Esophagus muscularis mucosa (tissue), 4 donors: ENCODE measurements at places on chromosomes 3 and 15. TPM values are rescaled to one million over a fixed set of nuclear protein-coding genes. Genes with fewer than 3 reads are reported as not detected.

GRCh38 chr3:8651418-8652323, 7.1 kb upstream of the SSUH2 start:
- DNase-seq = no peak

DNA sequence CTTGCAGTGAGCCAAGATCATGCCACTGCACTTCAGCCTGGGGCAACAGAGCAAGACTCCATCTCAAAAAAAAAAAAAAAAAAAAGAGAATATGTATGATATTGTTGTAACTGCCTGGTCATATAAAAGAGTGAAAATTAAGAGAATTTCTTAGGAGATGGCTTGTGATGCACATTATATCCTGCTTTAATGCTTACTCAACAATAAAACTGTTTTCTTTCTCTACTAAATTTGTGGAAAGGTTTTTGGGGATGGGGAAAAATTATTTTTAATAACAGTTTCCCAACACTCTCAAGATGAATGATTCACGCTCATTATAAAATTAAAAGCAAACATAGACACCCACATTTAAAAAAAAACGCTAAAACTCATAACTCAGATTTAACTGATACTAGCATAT, 1163.0 kb downstream of the SI start:
- no peak for DNase-seq

DNA sequence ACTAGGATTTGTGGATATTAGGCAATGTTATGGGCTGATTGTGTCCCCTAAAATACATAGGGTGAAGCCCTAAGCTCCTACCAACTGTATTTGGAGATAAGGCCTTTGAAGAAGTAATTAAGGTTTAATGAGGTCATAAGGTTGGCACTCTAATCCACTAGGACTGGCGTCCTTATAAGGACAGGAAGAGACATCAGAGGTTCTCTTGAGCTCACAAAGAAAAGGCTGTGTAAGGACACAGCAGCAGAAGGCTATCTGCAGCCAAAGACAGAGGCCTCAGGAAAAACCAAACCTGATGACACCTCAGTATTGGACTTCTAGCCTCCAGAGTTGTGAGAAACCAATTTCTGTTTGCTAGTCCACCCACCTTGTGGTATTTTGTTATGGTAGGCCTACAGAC, 416.7 kb downstream of the ZBTB20 start:
- no peak for DNase-seq

The NR2E3 gene
- not detected for total RNA-seq

DNA sequence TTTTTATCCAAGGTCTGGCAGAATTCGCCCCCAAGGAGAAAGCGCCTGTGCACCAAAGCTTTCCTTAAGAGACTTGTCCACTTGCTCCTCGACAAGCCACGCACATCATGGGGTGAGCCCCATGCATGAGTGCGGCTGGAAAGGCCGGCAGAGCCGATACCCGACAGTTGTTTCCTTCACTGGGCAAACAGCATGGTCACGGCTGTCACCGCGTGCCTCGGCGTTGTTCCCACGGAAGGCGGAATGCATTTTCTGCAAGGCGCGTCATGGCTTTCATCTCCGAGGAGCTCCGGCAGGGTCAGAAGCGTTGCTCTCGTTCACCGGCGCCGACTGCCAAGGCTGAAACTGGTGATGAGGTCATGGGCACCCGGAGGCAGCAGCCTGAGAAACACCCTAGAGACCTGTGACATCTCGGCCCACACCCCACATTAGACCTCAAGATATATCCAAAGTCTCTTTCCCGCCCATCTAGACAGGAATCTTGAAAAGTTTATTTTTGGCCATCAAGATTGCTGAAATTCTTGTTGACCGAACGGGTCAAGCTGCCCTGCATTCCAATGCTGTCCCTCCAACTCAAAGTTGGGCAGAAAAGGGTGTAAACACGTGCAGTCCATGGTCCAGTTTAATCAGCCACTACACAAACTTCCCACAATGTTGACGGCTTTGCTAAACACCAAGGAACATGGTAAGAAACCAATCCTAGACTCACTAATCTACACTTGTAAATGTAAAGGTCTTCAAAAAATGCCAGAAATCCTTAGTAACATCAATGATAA, 604 bp upstream of the TJP1 start:
- DNase-seq = peak; percentile 93

- DNase-seq = no peak
Observed at GRCh38 chr3:188404701-188405100, 250.7 kb downstream of the LPP start.

DNA sequence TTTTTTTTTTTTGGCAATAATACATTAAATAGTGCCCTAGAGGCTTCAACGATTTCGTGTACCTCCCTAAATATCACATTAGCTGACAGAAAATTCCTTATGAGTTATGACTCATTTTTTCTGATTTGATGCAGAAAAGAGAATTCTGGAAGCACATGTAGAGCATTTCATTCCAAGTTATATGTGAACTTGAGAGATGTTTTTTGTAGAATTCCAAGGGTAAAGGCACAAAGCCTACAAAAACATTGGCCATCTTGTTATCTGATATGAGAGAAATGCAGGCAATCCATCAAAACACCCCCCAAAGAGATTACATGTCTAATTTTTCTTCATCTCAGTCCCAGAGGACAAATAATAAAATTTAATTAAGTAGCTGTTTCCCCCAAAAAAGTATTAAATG, 6.7 kb upstream of the PFN2 start:
- no peak for DNase-seq

DNA sequence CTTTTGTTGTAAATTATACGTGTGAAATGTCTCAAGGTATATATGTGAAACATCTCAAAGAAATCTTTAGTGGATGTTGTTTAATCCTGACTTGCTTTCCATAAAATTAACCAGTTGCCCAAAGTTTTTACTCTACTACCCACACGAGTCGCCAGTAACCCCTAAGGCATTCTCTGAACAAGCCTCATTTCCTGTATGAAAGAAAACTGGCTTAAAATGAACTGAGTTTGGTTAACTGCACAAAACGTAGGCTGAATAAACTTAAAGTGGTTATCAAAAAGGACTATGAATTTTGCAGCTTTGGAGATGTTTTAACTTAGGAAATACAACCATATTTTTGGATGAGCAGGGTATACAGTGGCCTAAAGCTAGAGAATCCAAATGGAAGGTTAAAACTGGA, 2.7 kb upstream of the APPL1 start:
- no peak for DNase-seq

The RETNLB gene
- total RNA-seq = not detected

The IGSF10 gene
- total RNA-seq = 3.0 TPM

The KLHL40 gene
- total RNA-seq = not detected

The NAALADL2 gene
- total RNA-seq = 10.7 TPM

DNA sequence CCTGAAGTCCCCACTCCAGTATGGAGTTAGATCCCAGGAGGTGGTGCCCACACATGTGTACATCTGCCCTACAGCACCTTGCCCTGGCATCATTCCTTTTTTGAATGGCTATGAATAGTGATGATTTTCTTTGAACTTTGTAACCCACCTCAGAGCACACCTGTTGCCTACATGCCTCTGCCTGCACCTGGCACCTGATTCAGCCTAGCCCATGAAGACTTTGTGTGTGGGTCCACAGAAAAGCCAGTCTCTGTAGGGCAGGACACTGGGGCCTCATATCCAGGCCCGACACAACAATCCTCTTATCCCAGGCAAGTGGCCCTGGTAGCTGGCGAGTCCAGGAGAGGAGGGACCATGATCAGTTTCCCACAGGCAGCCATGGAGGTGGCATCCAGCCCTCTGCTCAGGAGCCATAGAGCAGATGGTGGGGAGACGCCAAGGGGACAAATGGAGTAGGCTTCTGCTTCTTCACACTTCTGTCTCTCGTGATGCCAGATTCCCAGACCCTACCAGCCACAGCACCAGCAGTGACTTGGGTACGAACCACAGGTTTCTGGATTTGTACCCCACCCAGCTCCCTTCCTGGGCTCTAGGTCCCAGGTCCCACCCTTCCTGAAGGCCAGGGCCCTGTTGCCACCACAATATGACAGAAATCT, 230.7 kb downstream of the UACA start:
- DNase-seq = no peak

GRCh38 chr3:129502641-129503408, 25.6 kb upstream of the RHO start:
- no peak for DNase-seq

GRCh38 chr3:133588035-133588434, 14.5 kb downstream of the CDV3 start:
- DNase-seq = no peak
